ENCODE measurements at places on chromosomes 13 and 19.

GRCh38 chr13:99258946-99259345, 767 bp upstream of the GPR18 start:
- no peak for DNase-seq

- DNase-seq = no peak
These were observed 7.3 kb upstream of the HS6ST3 start for GRCh38 chr13:96082640-96083039.

DNA sequence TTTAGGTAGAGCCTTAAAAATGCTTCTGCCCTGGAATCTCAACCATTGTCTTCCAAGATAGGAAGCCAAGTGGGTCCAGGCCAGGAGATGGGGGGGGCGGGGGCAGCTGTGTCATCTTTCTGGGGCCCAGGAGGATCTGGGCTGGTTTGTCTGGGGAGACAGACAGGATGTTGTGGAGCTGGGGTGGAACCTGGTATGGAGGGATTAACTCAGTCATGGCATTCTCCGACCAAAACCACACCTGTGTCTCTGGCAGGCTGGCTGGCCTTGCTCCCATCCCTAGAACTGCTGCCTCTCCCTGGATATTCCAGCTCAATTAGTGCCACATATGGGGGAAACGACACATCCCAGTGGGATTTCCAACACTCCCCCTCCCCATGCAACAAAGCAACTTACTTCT, 2.7 kb upstream of the MAP2K7 start:
- no peak for DNase-seq

DNA sequence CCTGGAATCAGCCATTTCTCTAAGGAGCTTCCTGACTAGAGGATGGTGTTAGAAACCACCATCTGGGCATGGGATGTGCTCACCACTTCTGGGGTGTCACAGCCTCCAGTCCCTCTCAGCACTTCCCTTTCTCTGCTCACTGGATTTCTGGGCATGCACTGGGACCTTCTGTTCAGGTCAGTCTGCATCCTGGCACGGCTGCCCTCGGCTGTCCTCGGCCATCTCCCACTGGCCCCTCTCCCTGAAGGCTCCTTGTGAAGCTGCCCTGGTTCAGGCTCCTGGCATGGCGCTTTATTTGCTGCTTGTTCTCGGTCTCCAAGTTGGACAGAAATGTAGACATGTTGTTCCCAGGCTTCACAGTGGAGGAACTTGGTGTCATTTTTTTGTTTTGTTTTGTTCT, 60.0 kb downstream of the TEX29 start:
- no peak for DNase-seq

DNA sequence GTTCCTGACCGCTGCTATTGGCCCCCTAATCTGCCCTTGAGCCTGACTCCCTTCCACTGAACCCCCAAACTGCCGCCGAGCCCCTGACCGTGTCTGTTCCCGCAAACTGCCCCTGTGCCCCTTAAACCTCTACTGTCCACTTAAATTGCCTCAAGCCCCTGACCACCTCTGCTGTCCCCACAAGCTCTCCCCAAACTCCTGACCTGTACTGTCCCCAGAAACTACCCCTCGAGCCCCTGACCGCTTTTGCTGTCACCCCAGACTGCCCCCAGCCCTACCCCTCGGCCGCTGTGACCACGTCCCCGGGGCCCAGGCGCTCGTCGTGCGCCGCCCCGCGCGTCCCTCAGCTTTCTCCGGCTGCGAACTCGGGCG, 382 bp downstream of the ZNF77 start:
- DNase-seq = no peak

GRCh38 chr19:956766-957440, 27.2 kb upstream of the WDR18 start:
- DNase-seq = no peak

GRCh38 chr13:110328573-110328972, 21.5 kb downstream of the COL4A2 start:
- DNase-seq = no peak

DNA sequence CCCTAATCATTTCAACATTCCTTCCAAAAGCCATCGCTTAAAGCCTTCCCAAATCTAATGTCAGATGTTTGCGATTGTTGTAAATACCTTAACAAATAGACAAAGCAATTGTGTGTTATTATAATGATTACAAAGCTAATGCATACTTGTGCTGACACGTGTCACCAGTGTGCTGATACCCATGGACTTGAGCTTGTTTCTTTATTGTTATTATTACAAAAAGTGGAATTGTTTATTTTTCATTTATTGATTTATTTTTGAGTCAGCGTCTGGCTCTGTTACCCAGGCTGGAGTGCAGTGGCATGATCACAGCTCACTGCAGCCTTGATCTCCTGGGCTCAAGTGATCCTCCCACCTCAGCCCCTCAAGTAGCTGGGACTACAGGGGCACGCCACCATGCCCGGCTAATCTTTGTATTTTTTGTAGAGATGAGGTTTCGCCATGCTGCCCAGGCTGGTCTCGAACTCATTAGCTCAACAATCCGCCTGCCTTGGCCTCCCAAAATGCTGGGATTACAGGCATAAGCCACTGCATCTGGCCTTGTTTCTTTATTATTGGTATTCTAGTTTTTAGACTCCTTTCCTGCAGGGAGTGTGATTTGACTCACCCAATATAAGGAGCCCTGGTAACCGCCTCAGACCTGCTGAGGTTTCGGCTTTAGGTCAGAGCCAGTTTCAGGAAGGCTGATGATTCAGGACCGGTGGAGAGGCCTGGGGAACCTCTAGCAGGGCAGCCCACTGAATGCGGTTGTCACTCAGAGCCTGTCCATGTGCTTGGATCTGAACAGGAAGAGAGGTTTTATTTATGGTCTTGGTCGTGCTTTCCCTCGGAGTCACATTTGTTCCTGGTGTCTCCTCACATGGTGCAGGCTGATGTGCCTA, 2.1 kb upstream of the FBXO17 start:
- no peak for DNase-seq

DNA sequence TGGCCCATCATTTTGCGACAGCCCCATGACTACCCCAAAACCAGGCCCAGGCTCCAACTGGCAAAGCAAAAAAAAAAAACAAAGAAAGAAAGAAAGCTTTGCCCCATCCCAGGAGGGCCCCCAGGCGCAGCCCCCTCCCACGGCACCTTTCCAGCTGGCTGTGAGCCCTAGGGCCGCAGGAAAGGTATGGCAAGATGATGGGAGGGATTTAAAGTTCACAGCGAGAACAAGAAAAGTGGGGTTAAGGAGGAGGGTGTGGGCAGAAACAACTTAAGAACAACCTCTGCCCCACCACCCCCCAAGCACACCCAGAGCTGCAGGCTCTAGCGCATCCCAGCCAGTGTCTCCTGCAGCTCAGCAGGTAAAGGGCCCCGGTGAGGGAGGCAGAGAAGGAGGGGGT, at the start of gene CYP2F1:
CYP2F1 (plus strand) TSS at position 301 of the 400 bp plus-strand sequence. CDS start 1,757 bp downstream, outside the sequence.
- no peak for DNase-seq

- no peak for DNase-seq
These were observed 187.8 kb upstream of the GPR12 start for GRCh38 chr13:26948353-26948752.

- no peak for DNase-seq
These were observed 3.7 kb upstream of the CADM4 start for GRCh38 chr19:43643326-43643725.

DNA sequence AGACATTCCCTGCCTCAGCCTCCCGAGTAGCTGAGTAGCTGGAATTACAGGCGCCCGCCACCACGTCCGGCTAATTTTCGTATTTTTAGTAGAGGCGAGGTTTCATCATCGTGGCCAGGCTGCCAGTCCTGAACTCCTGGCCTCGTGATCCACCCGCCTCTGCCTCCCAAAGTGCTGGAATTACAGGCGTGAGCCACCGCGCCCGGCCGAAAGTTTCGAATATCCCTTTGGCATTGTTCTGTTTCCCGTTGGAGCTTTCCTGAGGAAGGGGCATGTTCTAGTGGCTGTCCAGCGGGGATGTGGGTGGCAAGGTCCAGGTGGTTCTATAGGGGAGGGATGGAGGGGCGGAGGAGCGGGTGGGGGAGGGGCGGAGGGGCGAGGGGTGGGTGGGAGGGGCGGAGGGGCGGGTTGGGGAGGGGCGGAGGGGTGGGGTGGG, 2.1 kb upstream of the BSG start:
- DNase-seq = no peak

DNA sequence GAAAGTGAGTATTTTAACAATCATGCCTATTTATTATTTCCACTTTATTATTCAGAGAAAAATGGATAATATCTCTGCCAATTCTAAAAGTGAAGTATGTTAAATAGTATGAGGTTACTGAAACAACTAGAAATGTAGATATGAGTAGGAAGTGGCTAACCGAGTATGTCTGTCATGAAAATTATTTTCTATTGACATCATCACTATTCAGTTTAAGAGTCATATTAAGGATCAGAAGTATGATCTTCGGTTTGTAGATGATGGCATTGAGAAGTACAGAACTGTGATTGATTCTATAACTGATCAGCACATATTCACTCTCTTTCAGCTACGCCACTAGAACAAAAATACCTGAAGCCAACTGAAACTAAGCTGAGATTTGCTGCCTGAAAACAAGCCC, 146.4 kb upstream of the SLITRK5 start:
- no peak for DNase-seq

DNA sequence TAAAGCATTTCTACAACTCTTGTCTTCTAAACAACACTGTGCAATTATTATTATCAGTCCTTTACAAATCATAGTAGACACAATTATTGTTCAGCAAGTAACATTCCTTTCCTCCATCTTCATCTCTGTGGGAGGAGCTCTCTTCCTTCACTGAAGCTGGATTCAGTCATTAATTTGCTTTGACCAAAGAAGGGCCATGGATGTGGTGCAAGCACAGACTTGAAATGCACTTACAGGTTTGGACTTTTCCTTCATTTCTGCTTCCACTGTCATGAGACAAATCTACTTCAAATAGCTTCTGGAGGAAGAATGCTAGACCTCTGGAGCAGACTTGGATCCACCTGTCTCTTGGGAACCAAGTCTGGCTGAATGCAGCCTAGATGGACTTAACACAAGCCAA, 336.6 kb upstream of the SLITRK6 start:
- no peak for DNase-seq

- no peak for DNase-seq
These were observed 15.6 kb upstream of the CCNE1 start for GRCh38 chr19:29796173-29796573.

DNA sequence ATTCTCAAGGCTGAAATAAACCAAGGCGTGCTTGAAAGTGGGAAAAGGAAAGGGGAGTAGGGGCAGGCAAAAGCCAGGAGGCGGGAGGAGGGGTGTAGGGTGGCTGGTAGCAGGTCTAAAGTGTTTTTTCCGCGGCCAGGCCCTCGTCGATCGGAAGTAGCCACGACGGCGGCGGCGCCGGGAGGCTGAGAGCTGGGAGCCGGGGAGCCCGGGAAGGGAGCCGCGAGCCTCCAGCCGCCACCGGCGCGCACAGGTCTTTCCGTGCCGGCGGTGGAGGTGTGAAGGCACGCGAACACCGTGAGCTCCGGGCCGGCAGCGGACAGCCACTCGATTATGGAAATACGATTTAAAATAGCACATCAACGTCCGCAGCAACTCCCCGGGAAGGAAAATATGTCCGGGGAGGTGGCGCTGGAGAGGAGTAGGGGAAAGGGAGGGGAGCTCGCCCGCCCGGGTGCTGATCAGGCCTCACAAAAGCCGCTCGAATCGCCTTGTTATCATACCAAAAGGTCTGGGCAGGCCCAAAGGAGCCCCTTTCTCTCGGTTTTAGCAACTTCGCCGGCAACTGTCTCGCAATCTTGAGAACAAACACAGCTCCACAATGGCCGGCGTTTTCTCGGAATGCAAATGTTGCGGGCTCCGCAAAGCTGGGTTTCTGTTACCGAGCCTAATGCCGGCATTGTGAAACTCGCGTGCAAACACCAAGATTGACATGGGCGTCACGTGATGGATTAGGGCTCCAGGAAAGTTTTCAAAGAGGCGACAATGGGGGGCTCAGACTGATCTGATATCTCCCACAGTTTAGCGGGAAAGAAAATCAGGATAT, 2.9 kb upstream of the PCDH8 start:
- no peak for DNase-seq

DNA sequence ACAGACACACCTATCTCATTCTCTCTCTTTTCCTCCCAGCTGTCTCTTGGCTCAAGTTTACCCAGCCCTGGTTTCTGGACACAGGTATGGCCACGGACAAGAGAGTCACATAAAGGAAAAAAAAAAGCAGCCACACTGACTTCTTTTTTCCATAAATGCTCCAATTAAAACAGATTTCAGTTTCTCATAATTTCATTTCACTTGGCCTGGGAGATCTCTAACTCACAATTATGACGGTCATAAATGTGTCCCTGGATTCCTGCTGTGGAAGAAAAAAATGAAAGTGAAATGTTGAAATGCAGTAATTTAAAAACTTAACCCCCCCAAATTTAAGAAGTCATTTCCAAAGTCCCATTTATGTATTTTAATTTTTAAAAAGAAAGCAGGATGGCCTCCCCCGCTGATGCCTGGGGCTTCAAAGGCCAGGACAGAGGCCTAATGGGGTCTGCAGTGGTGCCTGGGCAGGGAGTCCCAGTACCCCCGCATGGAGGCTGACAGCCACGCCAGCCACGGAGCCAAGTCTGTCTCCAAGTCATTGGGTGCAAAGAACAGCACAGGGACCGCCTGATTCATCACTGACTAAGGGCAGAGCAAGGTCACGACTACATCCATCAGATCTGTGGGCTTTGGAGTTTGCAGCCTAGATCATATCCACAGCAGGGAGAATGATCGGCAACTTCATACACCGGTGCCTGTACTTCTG, 79.7 kb downstream of the TSHZ3 start:
- no peak for DNase-seq

GRCh38 chr13:23007426-23007825, 173.4 kb upstream of the SGCG start:
- no peak for DNase-seq

- no peak for DNase-seq
These were observed 431.3 kb upstream of the ATXN8OS start for GRCh38 chr13:69676286-69676685.

GRCh38 chr19:8451377-8451776, 6.6 kb downstream of the HNRNPM start:
- DNase-seq = no peak

GRCh38 chr13:113970810-113971470, 2.9 kb downstream of the C13orf46 start:
- DNase-seq = no peak

GRCh38 chr13:84460989-84461388, 578.7 kb upstream of the SLITRK1 start:
- DNase-seq = no peak

DNA sequence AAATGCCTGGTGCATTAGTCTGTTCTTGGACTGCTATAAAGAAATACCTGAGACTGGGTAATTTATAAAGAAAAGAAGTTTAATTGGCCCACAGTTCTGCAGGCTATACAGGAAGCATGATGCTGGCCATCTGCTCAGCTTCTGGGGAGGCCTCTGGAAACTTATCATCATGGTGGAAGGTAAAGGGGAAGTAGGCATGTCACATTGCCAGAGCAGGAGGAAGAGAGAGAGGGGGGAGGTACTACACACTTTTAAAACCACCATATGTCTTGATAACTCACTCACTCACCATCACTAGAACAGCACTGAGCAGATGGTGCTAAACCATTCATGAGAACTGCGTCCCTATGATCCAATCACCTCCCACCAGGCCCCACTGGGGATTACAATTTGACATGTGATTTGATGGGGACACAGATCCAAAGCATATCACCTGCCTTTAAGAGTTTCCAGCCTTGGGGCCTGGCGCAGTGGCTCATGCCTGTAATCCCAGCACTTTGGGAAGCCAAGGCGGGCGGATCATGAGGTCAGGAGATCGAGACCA, 219.0 kb downstream of the KATNAL1 start:
- DNase-seq = no peak

Data from activated effector memory CD4-positive, alpha-beta T cell treated with Interleukin-2 at 50 U/mL for 16 hours (primary cell).